ENCODE measurements at places on chromosomes 7 and 10.

- DNase-seq: peak; percentile 84
These were observed 12.4 kb upstream of the HUS1 start for GRCh38 chr7:47991741-47992311.

GRCh38 chr10:118732245-118733165, 22.3 kb downstream of the CACUL1 start:
- no peak for DNase-seq

DNA sequence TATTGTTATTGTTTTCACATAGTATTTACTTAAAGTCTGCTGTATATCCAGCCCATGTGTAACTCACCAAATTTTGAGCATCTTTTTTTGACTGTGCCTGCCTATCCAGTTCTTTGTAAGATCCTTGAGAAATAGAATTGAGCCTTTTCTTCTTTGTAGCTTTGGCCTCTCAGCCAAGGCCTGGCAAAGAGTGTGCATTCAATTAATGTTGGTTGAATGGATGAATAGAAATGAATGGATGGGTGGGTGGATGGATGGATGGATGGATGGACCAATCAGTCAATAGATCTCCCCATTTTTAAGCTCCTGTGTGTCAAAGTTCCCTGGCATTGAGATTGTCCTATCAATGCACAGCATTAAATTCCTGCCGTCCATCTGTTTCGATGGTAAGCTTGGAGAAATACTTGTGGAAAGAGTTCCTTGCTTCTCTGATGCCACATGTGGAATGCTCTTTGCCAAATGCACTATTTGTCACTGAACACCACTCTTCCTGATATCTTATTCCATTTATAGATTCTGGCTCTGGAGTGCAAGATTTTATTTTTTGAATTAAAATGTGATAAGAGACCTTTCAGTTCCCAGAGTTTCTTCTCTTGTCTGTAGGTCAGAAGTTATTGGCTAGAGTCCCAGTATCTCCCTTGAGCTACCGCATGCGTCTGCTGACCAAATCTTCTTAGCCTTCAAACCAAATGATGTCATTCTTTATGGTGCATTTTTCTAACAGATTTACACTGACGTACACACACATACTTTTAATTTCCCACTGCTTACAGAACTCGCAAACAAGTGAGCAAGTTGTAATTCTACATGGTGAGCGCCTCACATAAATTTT, 20.7 kb upstream of the ADRB1 start:
- no peak for DNase-seq

GRCh38 chr7:48179496-48180030, 8.3 kb downstream of the ABCA13 start:
- no peak for DNase-seq

DNA sequence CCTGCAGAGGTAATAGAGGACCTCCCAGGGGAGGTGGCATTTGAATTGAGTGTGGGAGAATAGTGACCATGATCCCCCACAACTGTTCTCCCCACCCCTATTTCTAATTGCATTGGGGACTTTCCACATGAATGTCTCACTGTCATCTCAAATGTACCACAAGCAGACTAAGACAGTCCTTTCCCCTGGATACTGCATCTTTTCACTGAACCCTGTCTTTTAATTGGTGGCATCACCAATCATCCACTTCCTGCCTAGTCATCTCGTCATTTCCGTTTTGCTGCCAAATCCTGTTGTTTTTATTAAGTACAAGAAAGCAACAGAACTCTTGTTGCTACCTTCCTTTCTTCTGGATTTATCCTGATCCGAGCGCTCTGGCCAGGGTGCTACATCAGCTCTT, 120.3 kb downstream of the NRP1 start:
- DNase-seq: no peak

DNA sequence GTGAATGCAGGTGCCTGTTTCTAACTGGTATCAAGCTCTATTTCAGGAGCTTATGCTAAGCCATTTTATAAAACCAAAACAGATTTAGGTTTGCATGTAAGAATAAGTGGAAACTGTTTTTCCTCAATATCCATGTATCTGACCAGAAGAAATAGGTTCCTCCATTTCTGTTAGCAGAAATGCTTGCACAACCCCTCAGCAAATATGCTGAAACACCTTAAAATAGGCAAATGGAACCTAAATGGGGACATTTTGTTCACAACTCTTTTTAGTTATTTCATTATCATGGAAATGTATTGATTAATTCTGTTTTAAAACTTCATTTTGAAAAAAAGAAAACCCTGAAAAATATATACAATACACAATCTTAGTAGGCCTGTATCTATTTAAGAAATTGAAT, 8.9 kb upstream of the EEPD1 start:
- DNase-seq: no peak

GRCh38 chr7:114989531-114989930, 67.6 kb downstream of the MDFIC start:
- DNase-seq: no peak

DNA sequence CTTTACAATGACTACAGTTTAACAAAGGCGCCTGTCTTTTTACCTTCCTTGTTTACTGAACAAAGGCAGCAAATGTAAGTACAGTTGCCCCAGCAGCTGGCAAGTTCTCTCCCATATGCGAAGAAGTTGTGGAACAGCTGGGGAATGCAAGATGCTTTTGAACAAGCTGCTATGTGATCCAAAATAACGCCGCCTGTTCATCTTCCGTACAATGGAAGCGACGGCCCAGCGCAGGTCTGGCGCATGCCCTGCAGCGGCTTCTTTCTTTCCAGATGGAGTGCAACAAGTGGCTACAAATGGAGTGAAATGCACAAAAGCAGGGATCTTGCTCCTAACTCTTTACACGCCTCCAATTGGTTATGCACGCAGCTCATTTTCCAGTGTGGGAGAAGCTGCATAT, 97.0 kb upstream of the SVIL start:
- DNase-seq: no peak

DNA sequence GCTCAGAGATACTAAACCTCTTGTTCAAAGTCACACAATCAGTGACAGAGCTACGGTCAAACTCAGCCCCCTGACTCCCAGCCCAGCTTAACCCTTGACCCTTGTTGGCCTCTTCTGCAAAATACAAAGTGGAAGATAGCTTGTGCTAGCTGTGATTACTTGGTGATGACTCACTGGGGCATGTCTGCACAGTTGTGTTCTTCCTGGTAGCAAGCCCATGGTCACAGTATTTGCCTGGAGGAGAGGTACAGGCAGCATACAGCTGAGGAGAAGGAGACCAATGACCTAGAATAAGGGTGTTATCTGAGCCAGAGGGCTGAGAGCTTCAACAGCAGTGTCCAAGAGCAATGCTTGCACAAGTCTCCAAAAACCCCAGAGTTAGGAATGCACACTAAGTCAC, 5.7 kb upstream of the HSPA12A start:
- DNase-seq: no peak

- no peak for DNase-seq
These were observed 141.6 kb upstream of the NPS start for GRCh38 chr10:127407551-127407950.

- no peak for DNase-seq
These were observed 471.4 kb downstream of the ADRA2A start for GRCh38 chr10:111548084-111548726.

DNA sequence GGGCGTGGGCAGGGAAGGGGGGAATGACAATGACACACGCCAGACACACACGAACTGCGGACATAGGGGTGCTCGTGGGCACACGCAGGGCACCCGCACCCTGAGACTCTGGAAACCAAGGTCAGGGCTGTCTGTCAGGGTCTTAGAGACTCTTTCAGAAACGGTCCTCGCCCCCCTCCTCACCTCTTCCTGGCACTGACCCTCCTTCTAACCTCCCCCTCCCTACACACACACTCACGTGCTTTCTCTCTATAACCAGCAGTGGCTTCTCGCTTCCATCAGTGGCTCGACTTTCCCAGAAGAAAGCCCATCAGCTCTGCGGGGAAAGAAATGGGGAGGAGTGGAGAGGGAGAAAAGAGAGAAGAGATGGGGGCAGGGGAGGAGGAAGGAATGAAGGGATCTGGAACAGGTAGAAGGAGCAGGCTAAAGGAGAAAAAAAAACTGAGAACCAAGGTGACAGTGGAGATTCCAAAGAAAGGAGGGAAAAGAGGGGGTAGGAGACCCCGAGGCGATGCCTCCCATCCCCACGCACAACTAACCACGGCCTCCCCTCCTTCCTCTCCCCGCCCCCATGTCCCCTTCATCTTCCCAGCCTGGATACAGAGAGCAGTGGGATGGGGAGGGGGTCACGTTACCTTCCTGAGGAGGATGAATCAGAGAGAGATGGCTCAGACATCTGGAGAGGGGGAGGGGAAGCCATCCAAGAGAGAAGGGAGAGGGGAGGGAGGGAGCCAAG, 1.7 kb upstream of the VGF start:
- no peak for DNase-seq

- no peak for DNase-seq
These were observed 2.0 kb downstream of the JCAD start for GRCh38 chr10:30057421-30057841.

DNA sequence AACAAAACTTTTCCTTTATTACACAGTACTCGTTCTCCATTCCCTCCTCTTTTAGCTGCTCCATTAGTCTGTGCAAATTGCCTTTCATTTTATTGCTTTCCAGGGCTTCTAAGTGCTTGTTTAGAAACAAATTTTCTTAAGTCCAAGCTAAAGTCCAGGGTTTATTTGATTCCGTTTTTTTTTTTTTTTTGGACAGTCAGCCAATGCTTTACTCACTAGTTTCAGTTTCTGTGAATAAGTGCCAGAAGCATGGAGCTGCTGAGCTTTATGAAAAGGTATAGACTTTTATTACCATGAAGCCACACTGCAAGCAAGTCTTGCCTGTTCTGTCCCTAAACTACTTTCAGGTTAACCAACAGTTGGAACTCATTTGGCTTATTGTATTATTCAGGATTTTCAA, 455.0 kb downstream of the GFRA1 start:
- no peak for DNase-seq

DNA sequence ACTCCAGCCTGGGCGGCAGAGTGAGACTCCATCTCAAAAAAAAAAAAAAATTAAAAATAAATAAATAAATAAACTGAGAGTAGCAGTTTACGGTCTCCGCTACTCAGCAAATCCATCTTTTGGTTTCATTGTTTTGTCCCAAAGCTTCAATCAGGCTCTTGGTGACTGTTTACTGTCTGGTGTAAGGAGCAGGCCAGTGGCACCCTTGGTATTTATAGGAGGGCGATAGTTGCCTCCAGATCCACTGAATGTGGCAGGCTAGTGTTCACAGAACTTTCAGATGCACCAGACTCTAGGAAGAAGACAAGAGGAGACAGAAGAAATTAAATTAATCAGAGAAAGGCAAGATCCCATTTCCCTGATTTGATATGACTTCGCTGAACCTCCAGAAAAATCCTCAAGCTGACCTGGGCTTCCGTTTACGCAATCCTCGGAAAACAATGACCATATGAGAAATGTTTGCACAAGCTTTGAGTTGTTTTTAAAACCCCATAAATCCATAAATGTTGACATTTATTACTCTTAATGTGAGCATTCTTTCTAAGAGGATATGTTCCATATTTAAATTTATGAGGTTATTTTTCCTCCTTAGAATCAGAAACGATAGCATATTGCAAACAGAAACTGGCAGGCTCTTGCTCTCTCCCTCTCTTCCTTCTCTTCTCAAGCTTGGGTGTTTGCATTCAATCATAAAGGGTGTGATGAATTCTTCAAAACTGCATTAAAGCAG, 7.1 kb upstream of the MUC3A start:
- DNase-seq: no peak

DNA sequence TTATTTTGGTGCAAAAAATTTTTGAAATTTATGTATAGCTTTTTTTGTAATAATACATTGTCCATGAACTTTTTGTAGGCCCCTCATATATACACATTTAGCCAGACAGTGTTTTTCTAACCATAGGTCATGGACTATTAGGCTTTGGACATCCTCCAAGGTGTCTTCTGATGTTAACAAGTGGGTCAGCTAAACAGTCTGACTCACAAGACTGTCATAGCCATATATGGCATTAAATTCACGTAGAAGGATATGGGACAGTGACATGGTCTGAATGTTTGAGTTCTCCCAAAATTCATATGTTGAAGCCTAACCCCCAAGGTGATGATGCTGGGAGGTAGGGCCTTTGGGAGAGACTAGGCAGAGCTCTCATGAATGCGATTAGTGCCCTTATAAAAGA, 14.0 kb upstream of the NUB1 start:
- no peak for DNase-seq

DNA sequence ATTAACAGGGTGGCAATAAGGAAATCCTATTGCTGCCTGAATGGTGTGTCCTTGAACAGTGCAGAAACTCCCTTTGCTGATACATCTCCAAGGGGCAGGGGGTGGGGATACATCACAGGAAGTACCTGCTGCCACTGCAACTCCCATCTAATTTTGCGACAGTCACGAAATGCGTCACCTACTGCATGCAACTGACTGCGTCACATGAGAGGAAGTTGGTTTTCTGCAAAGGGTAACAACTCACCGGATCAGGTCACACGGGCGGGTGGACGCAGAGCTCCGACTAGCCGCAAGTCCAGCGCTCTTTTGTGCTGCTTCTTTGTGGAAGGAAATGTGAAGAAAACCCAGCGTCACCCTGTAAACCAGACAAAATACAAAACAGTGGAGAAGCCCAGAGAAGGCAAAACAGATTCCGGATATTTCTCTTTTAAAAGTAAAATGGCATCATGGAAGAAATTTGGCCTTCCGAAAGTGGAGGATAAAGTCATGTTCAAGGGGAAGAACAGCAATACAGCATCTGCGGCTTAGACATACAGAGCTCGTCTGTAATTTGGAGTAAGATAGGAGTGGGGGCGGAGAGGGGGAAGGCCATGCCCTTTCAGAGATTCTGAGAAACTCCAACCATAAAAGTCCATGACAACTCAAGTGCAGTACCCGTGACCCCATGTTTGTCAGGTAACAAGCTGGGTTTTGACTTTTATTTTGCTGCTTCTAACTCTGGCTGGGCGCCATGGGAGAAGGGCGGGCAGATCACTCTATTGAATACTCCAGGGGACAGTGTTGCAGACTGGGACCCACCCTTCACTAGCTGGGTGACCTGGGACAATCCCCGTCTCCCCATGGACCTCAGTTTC, 32.3 kb upstream of the PLEKHS1 start:
- DNase-seq: no peak

DNA sequence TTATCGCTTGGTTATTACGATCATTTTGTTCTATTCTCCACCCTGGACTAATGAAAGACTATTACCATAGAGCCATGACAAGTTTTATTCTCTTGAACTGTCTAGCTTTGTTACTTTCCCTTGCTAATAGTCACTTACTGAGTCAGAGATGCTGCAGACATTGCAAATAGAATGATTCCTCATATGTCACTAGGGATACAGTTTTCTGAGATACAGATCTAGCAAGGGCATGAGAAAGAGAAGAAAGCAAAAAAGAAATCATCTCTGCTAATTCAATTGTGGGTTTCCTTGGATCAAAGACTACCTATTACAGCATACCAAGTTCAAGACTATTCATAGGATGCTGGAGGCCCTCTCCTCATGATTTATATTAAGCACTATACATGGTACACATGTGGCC, 204.3 kb downstream of the MBL2 start:
- DNase-seq: no peak

- DNase-seq: no peak
These were observed 22.2 kb downstream of the ZRANB1 start for GRCh38 chr10:124963866-124964720.

- DNase-seq: no peak
These were observed 226.1 kb downstream of the PTEN start for GRCh38 chr10:88089498-88089897.

GRCh38 chr10:30973737-30974136, 57.9 kb downstream of the ZNF438 start:
- DNase-seq: no peak

- DNase-seq: peak; percentile 46
These were observed 60.8 kb downstream of the CARD11 start for GRCh38 chr7:2982831-2983230.

Data from activated CD4-positive, alpha-beta T cell treated with anti-CD3 and anti-CD28 coated beads, Interleukin-2, amount 50 U/mL, for 1 hour (primary cell).